ENCODE measurements at places on chromosomes 2 and 18.

- no peak for DNase-seq
Observed at GRCh38 chr2:85770786-85771409, 17.1 kb downstream of the ATOH8 start.

GRCh38 chr2:168457190-168457895 is 1.3 kb downstream of the CERS6 start:
- DNase-seq, result no peak

DNA sequence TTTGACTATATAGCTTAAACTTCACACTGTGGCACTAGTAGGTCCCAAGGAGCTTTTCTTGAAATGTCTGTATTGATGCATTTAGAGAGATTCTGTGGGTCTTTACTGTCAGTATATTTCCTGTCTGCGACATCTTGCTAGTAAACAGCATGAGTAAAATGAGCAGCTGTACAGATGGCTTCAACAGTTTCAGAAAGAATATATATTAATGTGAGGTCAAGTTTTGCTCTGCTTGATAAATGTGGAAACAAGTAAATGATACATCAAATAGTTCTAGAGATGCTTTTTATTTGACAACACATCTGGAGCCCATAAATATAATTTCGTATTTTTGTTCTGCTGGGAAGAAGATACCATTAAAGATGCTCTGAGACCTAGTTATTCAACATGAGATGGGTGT is 310.9 kb upstream of the COL3A1 start:
- no peak for DNase-seq

- DNase-seq, result no peak
Observed at GRCh38 chr2:74747411-74748080, 86.4 kb upstream of the HK2 start.

GRCh38 chr2:119914266-119914665 is 98.6 kb upstream of the EPB41L5 start:
- DNase-seq, result no peak

- no peak for DNase-seq
Observed at GRCh38 chr2:34627003-34627402, 1027.9 kb upstream of the FAM98A start.

- no peak for DNase-seq
Observed at GRCh38 chr2:232998666-232998985, 14.4 kb downstream of the NGEF start.

DNA sequence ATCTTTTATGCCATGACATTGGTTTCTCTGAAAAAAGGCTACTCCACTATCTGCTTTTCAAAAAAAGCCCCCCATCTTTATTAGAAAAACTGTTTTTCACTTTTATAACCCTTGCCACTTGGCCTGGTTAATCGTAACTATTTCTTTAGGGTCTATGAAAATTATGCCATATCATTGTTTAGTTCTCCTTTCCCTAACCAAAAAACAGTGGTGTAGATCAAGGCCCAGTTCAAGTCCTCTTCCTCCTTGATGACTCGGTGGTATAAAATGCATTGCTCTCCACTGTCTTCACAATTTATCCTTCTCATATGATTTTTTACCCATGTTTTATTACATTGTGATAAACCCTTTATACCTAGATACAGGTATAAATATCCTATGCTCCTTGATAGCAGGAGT is 205.5 kb downstream of the ZNF521 start:
- DNase-seq, result no peak

GRCh38 chr2:182302174-182302573 is 124.7 kb downstream of the PDE1A start:
- no peak for DNase-seq

DNA sequence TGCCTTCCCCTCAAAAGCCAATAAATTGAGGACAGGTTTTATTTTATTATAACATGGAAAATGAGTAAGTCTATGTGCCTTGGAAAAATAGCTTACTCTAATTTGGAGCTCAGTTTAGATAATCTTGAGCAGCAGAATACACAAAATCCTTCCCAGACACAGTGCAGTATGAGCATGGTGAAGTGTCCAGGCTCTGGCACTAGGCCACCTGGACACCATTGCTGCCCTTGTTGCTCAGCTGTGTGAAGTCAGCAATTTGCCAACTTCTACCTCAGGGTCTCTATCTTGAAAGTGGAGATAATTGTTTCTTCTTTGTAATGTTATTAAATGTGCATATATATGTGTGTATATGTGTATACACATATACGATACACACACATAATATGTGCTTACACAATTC is 104.9 kb upstream of the CAVIN2 start:
- no peak for DNase-seq

GRCh38 chr2:202479610-202480009 is 103.5 kb downstream of the BMPR2 start:
- DNase-seq, result no peak

GRCh38 chr2:65514555-65515195 is 82.3 kb upstream of the SPRED2 start:
- no peak for DNase-seq

Measured in activated CD4-positive, CD25-positive, alpha-beta regulatory T cell treated with anti-CD3 and anti-CD28 coated beads, Interleukin-2, amount 50 U/mL, for 16 hours (primary cell).